Activated CD8-positive, alpha-beta memory T cell treated with anti-CD3 and anti-CD28 coated beads for 1 hour (primary cell): ENCODE measurements at places on chromosomes 7 and 10.
A peak's percentile ranks its signal among the peaks of the same experiment; 100 is the strongest.

- DNase-seq: no peak
Measured at GRCh38 chr10:17883621-17884020, 68.1 kb upstream of the SLC39A12 start.

DNA sequence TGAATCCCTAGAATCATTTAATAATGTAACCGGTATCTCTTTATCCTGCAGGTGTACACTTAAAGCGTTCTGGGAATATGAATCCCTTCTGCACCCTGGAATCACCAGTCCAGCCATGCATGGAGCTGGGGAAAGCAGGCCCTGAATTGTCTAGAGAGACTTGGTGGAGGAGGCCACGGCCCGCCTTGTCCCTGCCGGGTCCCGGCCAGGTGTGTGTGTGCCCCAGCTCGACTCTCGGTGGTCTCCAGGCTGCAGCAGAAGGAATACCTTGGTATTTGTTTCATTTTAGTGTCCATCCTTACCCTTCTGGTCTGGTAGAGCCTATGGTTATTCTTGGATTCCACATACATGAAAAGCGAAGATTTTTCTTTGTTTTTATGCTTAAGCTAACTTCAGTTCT lies 58.1 kb downstream of the PRPF18 start:
- no peak for DNase-seq

- DNase-seq: no peak
Measured at GRCh38 chr10:76991621-76992020, 646.0 kb downstream of the KCNMA1 start.

DNA sequence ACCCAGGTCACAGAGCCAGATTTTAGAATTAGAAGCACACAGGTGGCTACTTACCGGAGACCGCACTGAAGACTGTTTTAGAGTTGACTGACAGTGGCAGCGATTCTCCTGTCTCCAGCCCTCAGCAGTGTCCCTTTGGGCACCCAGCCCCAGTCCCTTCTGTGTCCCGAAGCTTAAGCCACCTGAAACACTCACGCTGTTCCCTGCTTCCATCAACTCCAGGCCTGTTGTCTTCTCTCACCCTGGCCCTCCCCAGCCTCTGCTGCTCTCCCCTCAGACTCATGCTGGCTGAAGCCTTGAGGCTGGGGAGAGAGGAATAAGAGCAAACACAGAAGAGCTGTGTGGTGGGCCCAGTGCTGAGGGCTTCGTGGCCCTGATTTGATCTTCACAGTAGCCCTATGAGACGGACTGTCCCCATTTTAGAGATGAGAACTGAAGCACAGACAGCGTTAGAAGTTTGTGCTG lies 10.6 kb downstream of the SAP25 start:
- DNase-seq: no peak

- no peak for DNase-seq
Measured at GRCh38 chr10:112653215-112653614, 206.2 kb downstream of the VTI1A start.

- no peak for DNase-seq
Measured at GRCh38 chr10:48444861-48445841, 138.7 kb downstream of the MAPK8 start.

- peak; percentile 37 for DNase-seq
Measured at GRCh38 chr10:24722676-24723385, 856 bp downstream of the ARHGAP21 start.

GRCh38 chr10:5625992-5626777 lies 40.2 kb downstream of the ASB13 start:
- no peak for DNase-seq

GRCh38 chr7:143002898-143003297 lies 24.0 kb downstream of the OR9A2 start:
- no peak for DNase-seq

DNA sequence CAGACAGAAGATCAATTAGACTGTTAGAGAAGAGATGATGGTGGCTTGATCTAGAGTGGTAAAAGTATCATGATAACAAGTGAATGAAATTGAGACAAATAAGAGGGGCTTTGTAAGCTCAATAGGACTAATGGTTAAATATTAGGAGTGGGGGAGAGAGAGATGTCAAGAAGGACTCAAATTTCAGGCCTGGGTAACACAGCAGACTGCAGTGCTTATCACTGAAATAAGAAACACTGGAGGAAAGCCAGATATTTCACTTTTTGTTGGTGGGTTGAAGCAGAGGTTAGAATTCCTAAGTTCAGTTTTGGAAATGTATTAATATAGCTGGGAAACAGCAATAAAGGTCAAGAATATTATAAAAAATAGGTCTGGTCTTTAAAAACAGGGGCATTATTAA lies 74.6 kb downstream of the ORC5 start:
- no peak for DNase-seq

GRCh38 chr7:27116962-27117886 lies 13.3 kb downstream of the HOXA4 start:
- DNase-seq: no peak

GRCh38 chr7:4014346-4015050 lies 667.6 kb upstream of the FOXK1 start:
- no peak for DNase-seq

- DNase-seq: no peak
Measured at GRCh38 chr7:51316262-51316665, 345 bp downstream of the COBL start.

GRCh38 chr10:103759100-103759781 lies 96.1 kb downstream of the SH3PXD2A start:
- DNase-seq: no peak

- DNase-seq: no peak
Measured at GRCh38 chr7:13016592-13017332, 329.3 kb downstream of the ARL4A start.

DNA sequence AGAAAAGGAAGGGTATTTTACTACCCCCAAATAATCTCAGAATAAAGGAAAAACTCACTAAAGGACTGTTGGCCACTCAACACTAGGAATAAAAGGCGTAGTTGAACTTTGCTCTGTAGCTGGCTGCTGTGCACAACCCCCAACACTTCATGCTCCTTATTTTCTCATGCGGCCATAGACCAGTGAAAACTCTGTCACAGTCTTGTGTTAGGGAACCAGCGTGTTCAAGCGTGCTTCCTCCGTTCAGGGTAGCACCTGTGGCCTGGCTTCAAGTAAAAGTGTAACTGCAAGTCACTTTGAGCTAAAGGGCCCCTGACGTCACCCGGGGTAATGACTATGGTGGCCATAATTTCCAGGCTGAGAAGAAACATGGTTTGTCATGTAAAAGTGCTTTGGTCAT lies 27.0 kb downstream of the BLNK start:
- DNase-seq: no peak

GRCh38 chr10:130110246-130111112 lies at the start of gene C10orf143:
Gene C10orf143, minus strand, starts transcription at chr10:130110830. Its CDS starts 58 bp downstream, at chr10:130110772.
- DNase-seq: peak; percentile 91

DNA sequence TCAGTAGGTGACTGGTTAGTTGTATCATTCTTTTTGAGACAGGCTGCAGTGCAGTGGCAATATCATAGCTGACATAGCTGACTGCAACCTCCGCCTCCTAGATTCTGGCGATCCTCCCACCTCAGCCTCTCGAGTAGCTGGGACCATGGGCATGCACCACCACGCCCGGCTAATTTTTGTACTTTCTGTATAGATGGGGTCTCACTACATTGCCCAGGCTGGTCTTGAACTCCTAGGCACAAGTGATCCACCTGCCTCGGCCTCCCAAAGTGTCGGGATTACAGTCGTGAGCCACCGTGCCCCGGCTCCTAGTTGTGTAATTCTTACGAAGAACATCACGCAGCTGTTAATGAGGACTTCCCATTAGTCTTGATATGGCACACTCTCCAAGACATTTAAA lies 123.4 kb upstream of the VKORC1L1 start:
- no peak for DNase-seq

DNA sequence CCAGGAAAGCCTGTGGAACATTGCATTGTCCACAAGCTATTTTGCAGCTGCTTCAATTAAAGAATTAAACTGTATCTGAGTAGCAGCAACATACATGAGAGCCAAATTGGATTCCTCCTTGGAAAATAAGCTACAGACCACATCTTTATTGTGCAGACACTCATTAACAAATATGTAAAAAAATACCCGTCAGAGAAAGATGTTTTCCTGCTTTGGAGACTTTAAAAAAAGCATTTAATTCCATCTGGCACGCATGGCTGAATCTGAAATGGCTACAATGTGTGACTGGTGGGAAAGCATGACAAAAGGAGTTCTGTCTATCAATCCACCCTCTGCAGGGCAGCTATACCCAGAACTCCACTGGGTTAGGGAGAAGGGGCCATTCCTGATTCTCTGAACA lies 73.1 kb upstream of the HPS1 start:
- no peak for DNase-seq

DNA sequence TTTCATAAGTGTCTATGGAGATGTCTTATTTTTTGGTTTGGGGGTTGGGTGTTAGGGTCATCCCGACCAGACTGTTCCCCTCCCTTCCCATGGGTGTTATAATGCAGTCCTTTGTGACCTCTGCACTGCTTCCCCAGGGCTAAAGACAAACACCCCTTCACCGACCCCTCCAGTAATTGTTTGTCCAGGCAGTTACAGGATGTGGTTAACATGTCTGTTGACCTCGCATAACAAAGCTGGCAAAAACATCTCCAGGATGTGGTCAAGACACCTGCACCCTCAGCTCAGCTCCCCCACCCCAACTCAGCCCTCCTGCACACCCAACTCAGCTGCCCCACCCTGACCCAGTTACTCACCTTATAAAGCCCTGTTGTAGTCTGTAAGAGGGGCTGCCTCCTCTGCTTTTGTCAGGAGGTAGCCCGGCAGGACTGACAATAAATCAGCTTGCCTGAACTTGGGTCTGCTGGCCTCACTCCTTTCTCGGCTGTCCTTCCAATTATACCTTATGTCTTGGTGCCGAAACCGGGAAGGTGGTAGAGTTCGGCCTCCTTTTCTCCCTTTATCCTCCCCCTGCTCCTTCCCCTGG lies 102.2 kb downstream of the ZNF92 start:
- DNase-seq: no peak

- DNase-seq: no peak
Measured at GRCh38 chr10:33150889-33151288, 183.6 kb downstream of the NRP1 start.

DNA sequence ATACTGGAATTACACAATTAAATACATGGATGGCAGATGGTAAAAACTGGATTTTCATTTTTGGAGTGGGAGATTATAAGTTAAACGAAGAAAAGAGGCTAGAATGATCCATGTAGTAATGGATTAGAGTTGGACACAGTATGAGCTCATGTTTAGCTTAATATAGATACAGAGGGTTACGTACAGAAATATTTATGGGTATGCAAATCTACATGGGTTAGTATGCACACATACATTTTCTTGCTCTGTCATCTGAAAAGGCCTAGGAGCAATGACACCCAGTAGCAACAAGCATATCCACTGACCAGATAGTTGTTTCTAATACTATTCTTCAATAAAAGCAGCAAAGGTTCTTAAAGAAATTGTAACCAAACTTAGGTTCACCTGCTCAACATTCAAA lies 366.4 kb downstream of the SEMA3D start:
- no peak for DNase-seq

- DNase-seq: no peak
Measured at GRCh38 chr7:40279991-40280390, 145.2 kb downstream of the SUGCT start.

DNA sequence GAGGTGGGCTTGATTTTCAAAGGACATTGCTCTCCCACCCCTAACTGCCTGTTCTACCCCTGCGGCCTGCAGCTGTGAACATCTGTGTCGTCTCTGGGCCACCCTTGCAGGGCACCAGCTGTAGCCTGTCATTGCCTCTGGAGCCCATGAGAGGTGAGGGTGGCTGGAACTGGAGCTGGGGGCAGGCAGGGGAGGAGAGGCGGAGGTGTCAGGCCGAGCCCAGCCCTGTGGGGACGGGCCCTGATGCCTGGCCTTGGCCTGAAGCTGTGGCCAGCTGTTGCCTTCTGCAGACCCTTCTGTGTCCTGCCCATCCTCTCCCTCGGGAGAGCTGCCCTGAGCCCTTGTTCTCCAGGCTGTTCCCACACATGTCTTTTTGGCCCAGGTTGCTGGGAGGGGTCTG lies 44.5 kb downstream of the PALD1 start:
- DNase-seq: no peak

- DNase-seq: no peak
Measured at GRCh38 chr7:93828260-93828659, 62.3 kb downstream of the TFPI2 start.

DNA sequence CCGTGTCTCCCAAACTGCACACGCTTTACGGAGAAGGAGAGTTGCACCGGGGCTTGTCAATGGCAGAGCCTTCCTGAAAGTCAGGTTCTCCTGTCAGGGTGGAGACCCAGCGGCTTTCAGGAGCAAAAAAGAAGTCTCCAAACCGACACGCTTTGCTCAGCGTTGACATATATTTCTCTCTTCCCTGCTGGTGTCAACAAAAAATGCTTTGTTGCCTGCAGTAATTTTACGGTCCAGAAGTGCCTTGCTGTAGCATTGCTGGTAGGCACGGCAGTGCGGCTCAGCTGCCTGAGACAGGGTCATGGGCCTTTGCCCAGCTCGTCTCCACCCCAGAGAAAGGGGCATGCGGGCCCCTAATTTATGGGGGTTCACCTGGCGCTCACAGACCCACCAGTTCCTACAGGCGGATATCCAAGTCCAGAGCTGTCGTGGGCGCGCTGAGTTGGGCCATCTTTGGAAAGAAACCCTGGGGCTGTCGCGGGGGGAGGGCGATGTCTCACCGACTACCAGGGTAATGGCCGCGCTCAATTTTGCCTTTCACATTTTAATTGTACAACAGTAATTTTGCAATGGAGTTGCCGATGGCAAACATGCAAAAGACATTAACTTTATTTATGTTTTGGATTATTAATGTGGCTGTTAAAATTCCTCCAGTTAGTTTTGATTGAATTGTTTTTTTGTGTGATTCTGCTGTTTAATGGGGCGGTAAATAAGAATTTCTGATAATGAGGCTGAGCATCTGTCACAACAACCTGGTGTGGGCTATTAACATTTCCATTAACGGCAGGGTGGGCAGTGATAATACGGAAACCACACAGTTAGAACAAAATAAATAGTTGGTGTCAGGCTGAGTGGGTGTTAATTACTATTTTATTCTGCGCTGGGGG lies 478.2 kb upstream of the FOXK1 start:
- DNase-seq: no peak

DNA sequence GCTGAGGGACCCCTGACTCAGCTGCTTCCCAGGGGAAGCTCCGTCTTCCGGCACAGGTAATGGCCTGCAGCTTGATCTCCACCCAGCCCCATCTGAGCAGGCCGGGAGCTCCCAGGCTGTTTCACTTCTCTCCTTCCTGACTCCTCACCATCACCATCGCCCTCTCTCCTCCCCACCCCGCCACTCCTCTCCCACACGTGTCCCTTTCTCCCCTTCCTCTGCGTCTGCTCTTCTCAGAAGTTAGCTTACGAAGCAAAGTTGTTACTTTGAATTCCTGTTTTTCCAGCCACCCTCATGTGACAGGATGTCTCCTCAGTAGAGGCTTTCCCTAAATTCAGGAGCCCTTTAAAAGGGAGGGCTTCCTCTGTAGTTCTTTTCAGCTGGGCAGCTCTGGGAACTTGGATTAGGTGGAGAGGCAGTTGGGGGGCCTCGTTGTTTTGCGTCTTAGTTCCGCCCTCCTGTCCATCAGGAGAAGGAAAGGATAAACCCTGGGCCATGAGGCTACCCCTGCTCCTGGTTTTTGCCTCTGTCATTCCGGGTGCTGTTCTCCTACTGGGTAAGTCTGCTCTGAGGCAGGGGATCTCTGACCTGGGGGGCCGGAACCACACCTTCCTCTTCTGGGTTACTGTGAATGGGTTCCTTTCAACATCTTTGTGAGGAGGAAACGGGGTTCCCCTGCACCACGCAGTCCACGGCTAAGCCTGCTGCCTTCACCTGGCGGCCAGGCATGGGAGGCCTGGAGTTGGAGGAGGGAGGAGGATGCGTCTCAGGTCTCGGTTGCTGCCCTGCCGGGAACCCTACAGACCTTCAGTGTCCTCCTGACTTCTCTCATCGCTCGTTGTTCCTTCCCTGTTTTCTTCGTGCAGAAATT lies at the start of gene MRC1:
Gene MRC1 (plus strand): TSS at position 378 of the 871 bp plus-strand sequence. CDS start 118 bp downstream, at position 496.
- DNase-seq: no peak

GRCh38 chr7:584122-584465 lies 64.4 kb upstream of the PDGFA start:
- peak; percentile 77 for DNase-seq
